ENCODE measurements at places on chromosomes 2 and 18.

- no peak for DNase-seq
These were observed 117.2 kb downstream of the VAPA start for GRCh38 chr18:10030816-10031541.

DNA sequence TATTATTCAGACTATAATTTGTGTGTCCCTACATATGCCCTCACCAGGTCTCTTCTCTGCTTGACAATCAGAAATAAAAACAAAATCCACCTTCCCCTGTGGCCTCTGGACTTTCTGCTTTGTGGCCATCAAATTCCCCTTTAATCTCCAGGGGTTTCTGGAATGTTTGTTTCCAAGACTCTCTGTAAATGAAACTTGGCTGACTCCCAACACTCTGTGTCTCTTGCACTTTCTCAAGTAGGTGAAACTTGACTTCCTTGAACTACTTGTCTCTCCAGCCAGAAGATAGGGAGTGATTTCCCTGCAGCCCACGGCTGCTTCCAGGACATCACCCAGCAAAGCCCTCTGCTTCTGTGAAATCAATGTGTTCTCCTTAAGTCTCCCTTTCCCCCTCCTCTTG, 54.1 kb upstream of the AQP4 start:
- DNase-seq = no peak

- no peak for DNase-seq
These were observed 78.9 kb upstream of the SMAD7 start for GRCh38 chr18:49029628-49030027.

DNA sequence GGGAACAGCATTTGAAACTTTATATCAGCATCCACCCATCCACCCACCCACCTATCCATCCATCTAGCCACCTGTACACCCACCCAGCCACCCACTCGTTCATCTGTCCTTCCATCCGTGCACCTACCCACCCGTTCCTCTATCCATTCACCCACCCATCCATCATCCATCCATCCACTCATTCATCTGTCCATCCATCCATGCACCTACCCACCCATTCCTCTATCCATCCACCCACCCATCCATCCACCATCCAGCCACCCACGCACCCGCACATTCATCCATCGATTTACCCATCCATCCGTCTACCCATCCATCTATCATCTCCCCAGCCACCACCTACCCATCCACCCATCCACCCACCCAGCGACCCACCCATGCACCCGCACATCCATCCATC, 24.8 kb downstream of the LDLRAD4 start:
- no peak for DNase-seq

GRCh38 chr18:9792565-9793245, 84.6 kb downstream of the RAB31 start:
- no peak for DNase-seq

GRCh38 chr2:60569680-60570111, 16.2 kb upstream of the BCL11A start:
- DNase-seq = no peak

- DNase-seq = no peak
These were observed 42.4 kb downstream of the MGAT5 start for GRCh38 chr2:134296301-134296700.

DNA sequence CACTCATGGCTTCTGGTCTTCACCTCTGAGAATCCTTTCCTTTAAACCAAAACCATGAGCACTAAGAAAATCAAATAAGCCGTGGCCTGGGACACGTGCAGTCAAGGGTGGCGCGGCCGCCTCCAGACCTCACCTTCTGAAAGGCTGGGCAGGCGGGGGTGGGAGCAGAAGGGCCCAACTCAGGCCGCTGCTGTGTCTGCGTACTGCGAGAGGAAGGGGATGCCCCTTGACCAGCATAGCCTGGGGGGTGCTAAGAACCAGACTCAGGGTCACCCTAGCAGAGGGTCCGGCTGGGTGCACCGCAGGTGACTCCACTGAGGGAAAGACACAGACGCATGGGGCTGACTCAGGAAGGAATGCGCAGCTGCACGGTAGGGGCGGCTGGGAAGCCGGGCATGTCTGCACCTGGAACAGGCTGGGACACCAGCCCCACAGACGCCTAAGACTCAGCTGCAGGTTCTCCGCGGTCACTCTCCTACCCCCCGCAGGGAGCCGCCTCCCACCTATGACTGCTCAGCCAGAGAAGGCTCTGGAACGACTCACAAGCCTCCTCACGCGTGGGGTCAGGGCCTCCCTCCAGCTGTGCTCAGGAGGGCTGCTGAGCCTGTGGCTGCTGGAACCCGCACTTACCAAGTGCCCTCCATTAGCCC, 432.4 kb upstream of the MYT1L start:
- no peak for DNase-seq

DNA sequence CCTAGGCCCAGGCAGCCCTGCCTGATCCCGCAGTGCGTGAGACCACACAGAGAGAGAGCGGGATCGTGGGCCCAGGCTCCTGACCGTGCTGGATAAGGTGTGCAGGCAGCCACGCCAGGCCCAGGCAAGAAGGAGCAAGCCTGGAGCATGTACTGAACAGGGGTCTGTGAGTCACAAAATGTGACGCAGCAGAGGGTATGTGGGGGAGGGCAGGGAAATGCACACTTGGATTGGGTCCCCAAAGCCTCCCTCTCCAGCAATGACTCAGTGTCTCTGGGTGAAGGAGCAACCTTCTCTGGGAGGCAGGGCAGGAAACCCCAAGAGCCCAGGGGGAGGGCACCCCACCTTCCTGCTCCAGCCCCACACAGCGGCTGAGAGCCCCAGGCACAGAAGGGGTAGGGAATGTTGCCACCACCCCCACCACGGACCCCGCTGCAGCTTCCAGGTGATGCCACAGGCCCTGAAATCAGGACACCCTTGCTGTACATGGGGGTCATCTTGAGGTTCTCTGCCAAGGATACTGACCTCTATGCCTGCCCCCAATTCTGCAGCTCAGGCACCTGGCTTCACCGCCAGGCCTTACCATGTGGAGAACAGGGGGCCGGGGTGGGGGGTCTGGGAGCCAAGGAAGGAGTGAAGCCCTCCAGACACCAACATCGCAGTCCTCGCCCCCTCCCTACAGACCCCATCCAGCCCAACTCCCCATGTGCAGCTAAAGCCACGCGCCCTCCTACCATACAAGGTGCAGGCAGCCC, 1.3 kb upstream of the GPC1 start:
- no peak for DNase-seq

DNA sequence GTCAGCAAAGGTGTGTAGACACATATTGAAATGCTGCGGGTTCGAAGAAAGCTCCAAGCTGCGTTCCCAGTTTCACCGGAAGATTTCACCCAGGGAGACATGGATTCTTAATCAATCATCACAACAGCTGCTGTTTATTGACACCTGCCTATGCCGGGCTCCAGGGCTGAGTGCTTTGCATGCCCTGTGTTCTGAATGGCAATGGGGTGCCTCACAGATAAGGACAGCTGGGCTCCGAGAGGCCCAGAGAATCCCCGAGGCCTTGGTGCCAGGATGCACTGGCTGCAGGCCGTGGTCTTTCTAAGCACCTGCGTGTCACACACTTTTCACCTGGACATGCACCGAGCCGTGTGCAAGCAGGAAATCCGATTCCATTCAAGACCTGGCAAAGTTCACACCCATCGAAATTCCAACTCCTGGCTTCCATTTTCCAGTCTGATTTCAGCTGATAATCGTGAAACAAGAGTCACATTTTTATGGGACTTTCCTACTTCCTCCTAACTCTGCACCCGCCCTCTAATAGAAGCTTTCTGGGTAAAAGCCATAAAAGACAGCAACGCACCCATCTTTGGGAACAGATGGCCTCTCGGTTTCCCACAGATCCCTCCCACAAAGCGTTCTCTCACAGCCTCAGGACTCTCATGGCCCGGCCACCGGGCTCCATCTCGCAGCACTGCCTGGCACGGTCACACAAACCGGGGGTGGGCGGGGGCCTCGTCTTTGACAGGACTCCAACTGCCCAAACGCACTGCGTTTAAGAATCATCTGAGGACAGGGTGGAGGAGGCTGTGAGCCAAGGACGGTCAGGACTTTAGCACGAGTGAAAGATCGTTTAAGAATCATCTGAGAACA, 245.6 kb upstream of the SALL3 start:
- DNase-seq = no peak

- no peak for DNase-seq
These were observed 16.1 kb downstream of the TPGS2 start for GRCh38 chr18:36812678-36813077.

- no peak for DNase-seq
These were observed 55.6 kb upstream of the FOSL2 start for GRCh38 chr2:28336982-28337627.

- no peak for DNase-seq
These were observed 54.3 kb downstream of the PKDCC start for GRCh38 chr2:42102024-42102590.

GRCh38 chr2:191710411-191710900, 32.5 kb downstream of the NABP1 start:
- DNase-seq = no peak

GRCh38 chr2:109320195-109320922, 191.4 kb downstream of the SH3RF3 start:
- DNase-seq = no peak

- no peak for DNase-seq
These were observed 215.3 kb downstream of the SH3RF3 start for GRCh38 chr2:109344270-109344805.

DNA sequence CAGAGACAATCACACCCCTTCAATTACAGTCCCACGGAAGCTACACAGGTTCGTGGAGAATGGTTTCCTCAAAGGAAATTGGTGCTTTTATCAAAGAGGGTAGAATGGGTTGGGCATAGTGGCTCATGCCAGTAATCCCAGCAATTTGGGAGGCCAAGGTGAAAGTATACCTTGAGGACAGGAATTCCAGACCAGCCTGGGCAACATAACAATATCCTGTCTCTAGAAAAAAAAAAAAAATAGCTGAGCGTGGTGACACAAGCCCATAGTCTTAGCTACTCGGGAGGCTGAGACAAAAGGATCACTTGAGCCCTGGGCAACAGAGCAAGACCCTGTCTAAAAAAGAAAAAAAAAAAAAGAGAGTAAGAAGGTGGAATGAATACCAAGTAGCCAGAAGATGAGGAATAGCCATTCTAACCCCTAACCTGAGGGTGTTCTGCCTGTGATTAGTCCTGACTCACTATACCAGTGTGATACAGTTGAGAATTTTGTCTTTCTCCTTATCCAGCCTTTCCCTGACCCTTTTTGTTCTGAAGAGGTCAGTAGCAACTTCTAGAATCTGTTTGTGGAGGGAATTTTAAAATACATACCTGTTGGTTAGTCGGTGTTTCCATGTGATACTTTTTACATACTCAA, 283.2 kb downstream of the MREG start:
- DNase-seq = no peak

DNA sequence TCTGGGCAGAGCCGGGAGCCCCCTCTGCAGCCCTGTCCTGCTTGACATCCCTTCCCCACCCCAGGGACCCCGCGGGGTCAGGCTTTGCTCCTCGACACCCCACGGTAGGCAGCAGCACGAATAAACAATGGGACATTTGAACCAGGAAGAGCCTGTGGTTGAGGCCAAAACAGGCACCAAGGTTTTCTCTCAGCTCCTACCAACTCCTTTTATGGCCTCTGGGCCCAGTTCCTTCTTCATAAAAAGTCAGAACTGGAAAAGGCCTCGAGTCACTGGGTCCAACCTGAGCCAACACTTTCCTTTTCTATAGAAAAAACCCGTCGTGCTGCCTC, 20.6 kb downstream of the TEX44 start:
- DNase-seq = no peak

GRCh38 chr2:147049957-147050356, 794.9 kb upstream of the ACVR2A start:
- no peak for DNase-seq

DNA sequence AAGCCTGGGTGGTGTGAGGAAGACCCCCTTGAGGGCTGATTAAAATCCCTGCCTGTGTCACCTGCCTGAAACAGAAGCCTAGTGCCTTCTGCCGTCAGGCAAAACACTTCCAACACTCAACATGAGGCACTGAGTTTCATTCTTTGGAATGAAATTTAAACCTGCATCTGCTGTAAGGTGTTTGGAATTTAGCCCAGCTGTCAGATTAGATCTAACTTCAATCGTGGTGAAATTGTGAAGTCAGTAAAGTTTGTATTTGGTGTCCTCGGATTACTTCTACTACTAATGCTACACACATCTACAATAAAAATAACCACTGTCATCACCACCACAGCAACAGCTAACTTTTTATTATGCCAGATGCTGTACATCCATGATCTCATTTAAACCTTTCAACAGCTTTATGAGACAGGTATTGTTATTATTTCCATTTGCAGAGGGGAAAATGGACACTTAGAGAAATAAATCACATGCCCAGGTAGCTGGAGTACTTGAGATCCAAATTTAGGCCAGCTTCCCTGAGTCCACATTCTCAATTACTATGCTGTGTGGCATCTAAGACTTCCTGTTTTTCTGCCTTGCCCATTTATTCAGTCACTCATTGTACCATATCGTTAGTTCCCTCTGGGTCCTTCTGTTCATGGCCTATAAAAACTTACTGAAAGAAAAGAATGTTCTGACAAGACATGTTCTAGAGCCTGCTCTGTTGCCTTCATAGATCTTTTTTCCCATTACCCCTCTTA, 98.2 kb upstream of the GCFC2 start:
- DNase-seq = no peak

DNA sequence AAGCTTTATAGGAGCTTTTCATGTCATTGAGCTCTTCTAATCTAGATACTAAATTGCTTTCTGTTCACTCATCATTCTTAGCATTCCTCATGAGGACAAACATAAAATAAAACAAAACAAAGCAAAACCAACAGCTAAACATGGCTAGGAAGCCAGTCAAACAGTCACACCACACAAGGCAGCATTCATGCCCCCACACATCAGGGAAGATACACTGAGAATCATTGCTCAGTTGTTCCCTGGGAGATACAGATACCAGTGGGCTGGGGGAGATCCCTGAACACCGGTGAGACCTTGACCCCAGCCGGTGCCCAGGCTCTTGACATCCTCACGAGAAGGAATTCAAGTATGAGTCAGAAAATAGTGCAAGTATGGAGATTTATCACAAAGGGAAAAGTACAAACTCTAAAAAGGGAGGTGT, 177.9 kb upstream of the ARL4C start:
- DNase-seq = no peak

DNA sequence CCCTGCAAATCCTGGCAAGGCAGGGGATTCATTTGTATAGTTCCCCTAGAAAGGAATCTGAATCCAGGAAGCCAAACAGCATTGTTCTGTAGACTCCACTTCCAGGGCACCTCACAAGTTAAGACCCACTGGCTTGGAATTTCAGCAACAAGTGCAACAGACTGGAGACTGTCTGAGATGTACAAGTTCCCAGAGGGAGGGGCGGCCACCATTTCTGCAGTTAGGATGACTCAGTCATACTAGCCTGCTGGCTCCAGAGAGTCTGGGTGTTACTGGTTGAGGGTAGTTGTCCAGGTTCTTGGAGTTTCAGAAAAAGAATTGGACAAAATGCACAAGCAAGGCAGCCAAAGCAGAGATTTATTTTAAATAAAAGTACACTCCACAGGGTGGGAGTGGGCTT, 384.2 kb downstream of the DSC3 start:
- DNase-seq = no peak

Measured in NCI-H1092 (cell line).